ENCODE measurements at places on chromosomes 11 and 22.

DNA sequence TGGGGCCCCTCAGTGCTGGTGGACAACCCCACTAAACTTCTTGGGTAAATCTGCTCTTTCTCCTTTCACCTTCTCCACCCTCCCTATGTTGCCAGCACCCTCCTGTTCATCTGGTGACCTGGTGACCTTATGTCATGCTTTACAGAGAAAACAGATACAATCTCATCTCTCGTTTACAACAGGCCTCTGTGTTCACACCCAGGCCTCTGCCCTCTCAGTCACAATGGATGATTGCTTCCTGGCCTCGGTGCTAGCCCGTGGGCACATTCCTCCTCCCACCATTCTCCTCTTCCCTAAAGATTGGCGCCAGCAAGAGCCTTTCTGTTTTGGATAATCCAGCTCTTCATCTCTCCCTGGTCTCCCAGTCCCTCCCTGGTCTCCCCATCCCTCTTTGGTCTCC lies 12.3 kb upstream of the PNPLA3 start:
- no peak for DNase-seq

GRCh38 chr11:129423426-129423825 lies 47.8 kb downstream of the BARX2 start:
- no peak for DNase-seq

DNA sequence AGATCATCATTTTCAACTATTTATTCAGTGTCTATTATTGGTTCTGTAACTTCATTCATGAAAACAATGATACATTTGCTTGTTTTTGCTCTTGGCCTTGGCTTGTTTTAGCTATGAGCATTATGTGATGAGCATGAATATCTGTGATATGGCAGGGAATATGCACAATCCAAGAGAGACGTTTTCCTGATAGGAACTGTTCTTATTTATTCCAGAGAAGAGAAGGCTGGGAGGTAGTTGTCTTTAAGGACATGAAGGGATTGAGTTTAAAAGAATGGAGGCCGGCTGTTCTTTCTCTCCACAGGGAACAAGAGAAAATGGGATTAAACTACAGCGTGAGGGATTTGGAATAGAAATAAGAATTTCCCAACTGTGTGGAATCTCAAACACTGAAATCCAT lies 30.3 kb downstream of the BLID start:
- no peak for DNase-seq

- peak; percentile 30 for DNase-seq
These were observed 77.0 kb upstream of the DDI1 start for GRCh38 chr11:103959279-103959942.

GRCh38 chr11:118152020-118152551 lies 537 bp downstream of the SCN4B start:
- DNase-seq = no peak

DNA sequence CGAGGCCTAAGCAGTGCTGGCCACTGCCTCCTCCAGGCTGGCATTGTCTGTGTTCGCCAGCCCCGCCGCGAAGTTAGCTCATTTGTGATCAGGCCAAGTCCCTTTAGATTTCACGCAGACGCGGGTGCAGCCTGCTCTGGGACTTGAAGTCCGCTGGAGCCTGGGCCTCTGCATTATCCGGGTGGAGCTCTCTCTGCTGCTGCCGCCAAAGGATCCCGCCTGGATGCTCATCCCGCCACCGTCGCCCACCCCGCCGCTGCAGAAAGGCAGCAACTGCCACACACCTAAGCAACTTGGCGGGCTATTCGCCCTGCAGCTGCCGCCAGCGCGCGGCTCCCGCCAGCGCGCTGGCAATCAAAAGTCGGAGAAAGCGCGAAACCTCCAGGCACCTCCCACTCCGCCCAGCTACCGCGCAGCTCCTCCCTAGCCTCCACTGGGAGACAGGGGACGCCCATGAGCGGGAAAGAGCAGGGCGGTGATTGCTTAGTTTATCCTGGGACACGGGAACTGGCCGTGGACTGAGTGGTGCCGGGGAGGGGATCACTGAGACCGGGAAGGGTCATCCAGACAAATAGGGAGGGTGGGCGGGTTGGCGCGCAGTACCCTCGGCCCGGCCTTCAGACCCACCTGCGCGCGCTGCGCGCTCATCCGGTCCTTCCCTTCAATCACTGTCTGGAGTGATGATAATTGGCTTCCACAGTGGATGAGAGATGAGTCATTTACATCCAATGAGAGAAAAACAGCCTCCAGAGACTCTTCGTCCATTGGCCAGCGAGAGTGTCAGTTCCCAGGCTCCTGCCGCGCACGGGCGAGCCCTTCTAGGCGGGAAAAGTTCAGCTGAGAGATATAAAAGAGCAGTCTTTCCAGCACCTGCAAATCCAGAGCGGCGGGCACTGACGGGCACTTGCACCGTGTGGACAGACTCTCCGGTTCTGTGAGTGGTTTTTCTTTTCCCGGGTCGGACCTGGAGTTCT lies at the start of gene FAM111B:
FAM111B (plus strand) TSS at position 875 of the 974 bp plus-strand sequence. CDS start 2,389 bp downstream, outside the sequence.
- peak; percentile 90 for DNase-seq

DNA sequence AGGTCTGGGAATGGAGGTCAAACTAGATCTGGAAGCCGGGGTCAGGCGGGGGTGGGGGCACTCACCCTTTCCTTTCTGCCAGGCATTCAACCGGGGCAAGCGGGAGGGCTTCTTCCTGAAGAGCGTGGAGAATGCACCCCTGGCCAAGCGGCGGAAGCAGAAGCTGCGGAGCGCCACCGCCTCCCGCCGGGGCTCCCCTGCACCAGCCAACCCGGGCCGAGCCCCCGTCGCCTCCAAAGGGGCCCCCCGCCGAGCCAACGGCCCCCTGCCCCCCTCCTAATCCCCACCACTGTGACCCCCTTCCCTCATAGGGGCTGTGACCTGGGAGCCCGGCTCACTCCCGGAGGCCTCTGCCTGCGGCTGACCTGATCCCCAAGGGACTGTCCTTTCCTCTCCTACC lies 12.2 kb downstream of the RPS6KA4 start:
- DNase-seq = no peak

DNA sequence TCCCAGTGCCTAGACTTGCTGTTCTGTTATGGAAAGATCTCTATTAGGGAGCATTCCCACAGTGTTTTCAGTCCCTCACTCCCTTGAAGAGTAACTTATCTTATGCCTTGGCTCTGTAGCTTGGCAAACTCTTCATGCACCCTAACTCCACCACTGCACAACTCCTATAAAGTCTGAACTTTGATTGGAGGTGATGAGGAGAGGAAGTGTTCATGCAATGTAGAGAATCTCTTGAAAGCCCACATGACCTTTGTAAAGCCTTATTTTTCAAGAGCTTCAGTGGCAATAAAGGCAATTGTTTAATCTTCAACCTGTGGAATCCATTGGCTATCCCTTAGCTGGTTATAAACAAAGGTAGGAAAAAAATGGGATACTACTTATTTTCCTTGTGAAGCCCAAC lies 176.2 kb downstream of the ETS1 start:
- DNase-seq = no peak

DNA sequence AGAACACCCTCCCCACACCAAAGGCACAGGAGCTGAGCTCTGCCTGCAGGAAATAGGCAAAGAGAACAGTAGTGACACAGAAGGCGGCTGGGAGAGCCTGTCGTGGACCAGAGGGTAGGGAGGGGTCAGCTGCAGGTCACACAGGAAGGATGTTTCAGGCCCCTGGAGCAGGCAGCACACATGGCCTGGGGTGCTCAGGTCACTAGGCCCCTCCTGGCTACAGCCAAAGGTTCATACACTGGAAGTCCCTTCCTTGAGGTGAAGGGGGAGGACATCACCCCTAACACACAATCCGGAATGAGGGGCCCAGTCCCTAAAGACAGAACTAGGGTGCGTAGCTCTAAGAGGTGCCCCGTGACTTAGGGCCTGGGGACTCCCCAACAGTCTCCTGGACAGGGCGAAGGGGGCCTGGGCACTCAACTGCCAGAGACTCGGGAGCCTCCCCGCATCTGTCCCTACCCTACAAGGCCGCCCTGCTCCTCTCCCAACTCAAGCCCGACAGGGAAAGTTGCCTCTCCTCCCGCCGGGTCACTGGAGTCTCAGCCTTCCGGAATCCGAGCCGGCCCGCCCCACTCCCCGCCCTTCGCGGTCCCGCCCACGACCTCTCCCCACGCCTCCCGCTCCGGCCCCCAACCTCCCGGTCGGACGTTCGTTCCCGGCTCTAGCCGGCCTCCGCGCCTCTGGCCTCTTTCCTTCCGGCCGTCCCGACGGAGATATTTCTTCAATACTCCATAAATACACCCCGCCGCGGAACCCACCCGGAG lies at the start of gene CYB5R2:
CYB5R2 (minus strand) TSS at position 541 of the 764 bp plus-strand sequence. CDS start 675 bp downstream, outside the sequence.
- peak; percentile 64 for DNase-seq

- DNase-seq = no peak
These were observed 195.1 kb downstream of the OPCML start for GRCh38 chr11:133337193-133337592.

DNA sequence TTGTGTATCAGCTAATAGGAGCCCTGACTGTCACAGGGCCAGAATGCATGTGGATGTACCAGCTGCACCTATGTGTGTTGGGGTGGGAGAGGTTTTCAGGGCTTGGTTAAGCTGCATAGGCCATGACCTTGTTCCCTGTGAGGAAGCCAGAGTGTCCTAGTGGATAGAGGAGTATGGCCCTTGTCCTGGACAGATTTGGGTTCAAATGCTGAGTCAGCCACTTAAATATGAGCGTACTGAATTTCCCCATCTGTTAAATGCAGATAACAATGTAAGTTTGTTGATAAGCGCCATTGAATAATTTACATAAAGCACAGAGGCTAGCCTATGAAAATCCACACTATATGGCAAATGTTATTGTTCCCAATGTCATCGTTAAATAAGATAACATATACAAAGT lies 74.4 kb downstream of the PANX1 start:
- no peak for DNase-seq

- no peak for DNase-seq
These were observed 101.9 kb downstream of the UVRAG start for GRCh38 chr11:75916882-75917281.

DNA sequence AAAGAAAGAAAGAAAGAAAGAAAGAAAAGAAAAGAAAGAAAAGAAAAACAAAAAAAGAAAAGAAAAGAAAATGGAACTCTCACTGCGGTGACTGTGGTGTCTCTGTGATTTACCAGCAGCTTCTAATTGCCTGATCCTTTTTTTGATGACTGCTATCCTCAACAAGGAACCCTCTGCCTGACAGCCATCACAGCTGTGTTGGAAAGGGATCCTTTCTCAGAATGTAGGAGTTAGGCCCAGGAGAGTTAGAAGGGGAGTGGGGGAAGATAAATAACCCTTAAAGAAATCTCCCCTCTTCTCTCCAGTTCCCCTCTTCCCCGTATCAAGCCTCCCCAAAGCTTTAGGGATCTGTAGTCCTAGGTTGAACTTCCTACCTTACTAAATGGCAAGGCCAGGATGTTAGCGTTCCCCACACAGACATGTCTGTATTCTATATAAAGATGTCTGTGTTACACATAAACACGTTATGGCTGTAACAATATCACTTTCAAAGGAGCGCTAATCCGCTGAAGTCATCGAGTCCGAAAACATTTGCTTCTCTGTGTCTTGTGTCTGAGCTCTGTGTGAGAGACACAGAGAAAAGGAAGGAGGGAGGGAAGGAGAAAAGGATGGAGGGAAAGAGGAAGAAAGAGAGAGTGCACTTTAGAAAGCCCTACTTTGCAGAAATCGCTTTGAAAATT lies 26.8 kb upstream of the WT1 start:
- no peak for DNase-seq

- no peak for DNase-seq
These were observed 231.3 kb downstream of the BUD13 start for GRCh38 chr11:116541460-116541859.

DNA sequence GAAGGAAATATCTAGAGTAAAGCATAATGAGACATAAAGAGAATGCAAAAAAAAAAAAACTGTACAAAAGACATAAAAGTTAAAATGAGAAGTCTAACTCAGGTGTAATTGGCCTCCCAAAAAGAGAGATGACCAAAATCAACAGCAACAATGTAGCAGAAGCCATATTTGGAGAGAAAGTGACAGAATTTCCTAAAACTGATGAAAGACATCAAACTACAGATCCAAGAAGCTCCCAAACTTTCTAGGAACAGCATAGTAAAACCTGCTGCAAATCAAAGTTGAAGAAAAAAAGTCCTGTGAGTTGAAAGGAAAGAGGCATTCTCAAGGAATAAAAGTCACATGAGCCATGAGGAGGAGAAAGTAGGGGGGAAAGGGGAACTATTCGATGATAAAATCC lies 231.3 kb downstream of the METTL15 start:
- DNase-seq = no peak

- DNase-seq = no peak
These were observed 520.7 kb downstream of the OPCML start for GRCh38 chr11:133011604-133012003.

DNA sequence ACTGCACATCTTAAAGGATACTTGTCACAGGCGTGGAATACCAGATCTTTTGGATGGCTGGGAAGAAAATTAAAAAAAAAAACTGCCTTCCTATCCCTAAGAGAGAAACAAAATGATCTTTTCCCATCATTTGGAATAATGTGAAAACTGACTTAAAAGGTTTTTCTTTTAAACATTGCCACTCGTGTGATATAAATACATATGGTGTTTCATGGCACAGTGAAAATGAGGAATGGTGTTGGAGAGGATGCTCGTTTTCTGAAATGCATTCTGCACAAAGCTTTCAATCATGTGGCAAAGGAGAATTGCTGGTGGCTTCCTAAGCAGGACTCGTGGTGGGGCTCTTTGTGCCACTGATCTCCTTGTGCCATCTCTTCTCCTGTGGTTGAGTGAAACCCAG lies 74.9 kb upstream of the LRRC4C start:
- no peak for DNase-seq

- DNase-seq = peak; percentile 82
These were observed 77.5 kb downstream of the AMOTL1 start for GRCh38 chr11:94845622-94846021.

GRCh38 chr11:7936615-7937014 lies 4.9 kb downstream of the OR10A3 start:
- DNase-seq = no peak

DNA sequence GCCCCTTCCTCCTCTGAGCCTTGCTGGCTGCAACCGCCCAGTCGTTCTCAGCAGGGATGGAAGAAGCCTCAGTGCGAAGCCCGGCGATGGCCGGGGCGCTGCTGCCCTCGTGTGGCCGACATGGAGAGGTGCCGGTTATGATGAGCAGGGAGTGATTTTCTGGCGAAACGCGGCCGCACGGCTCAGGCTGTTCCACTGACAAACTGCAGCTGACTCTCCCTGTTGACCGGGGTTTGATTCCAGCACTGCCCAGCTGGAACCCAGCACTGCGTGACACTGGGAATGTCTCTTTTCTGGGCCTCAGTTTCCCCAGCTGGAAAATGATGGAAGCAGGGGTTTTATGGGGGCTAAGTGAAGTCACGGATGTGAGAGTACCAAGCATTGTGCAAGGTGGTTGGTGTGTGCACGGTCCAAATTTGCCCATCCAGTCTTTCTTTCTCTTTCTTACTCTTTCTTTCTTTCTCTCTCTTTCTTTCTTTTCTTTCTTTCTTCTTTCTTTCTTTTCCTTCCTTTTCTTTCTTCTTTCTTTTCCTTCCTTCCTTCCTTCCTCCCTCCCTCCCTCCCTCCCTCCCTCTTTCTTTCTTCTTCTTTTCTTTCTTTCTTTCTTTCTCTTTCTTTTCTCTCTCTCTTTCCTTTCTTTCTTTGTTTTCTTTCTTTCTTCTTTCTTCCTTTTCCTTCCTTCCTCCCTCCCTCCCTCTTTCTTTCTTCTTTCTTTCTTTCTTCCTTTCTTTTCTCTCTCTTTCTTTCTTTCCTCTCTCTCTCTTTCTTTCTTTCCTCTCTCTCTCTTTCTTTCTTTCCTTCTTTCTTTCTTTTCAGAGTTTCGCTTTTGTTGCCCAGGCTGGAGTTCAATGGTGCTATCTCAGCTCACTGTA lies 25.8 kb upstream of the MPPED1 start:
- peak; percentile 62 for DNase-seq

GRCh38 chr11:41578421-41579051 lies 119.1 kb upstream of the LRRC4C start:
- DNase-seq = no peak
